CD4-positive, alpha-beta T cell (primary cell): ENCODE measurements at places on chromosomes 3 and 15. TPM values are rescaled to one million over a fixed set of nuclear protein-coding genes. Genes with fewer than 3 reads are reported as not detected.

GSK3B gene
- total RNA-seq: 29.1 TPM

SCN11A gene
- total RNA-seq: not detected

ACTL6A gene
- 19.0 TPM for total RNA-seq

MYEF2 gene
- 24.7 TPM for total RNA-seq

CPNE4 gene
- total RNA-seq: not detected

CORO2B gene
- not detected for total RNA-seq

TUSC7 gene
- not detected for total RNA-seq

MASP1 gene
- total RNA-seq: not detected

KLHL24 gene
- total RNA-seq: 190 TPM

CMTM7 gene
- 35.2 TPM for total RNA-seq

C3orf49 gene
- total RNA-seq: not detected

RPSA gene
- total RNA-seq: 1,974 TPM

KLHL40 gene
- total RNA-seq: not detected

PLS1 gene
- total RNA-seq: 0.63 TPM

ATP11B gene
- 139 TPM for total RNA-seq

KIF23 gene
- total RNA-seq: 0.71 TPM

TBCCD1 gene
- total RNA-seq: 7.6 TPM

NR1I2 gene
- not detected for total RNA-seq

LEKR1 gene
- 0.77 TPM for total RNA-seq

CPLX3 gene
- total RNA-seq: 0.53 TPM

CLDN16 gene
- total RNA-seq: not detected

LDHAL6B gene
- total RNA-seq: not detected

CLASP2 gene
- total RNA-seq: 63.4 TPM

STAC gene
- not detected for total RNA-seq

CCR8 gene
- 2.1 TPM for total RNA-seq

RHCG gene
- not detected for total RNA-seq

UACA gene
- 1.1 TPM for total RNA-seq

PLA2G4D gene
- total RNA-seq: not detected

GOLGA8O gene
- total RNA-seq: 1.2 TPM

ZNF445 gene
- total RNA-seq: 6.6 TPM

TRAT1 gene
- 88.8 TPM for total RNA-seq
